Activated T-cell treated with anti-CD3 and anti-CD28 coated beads, Interleukin-2, amount 50 U/mL, for 24 hours (primary cell): ENCODE measurements at places on chromosomes 7 and 10.

DNA sequence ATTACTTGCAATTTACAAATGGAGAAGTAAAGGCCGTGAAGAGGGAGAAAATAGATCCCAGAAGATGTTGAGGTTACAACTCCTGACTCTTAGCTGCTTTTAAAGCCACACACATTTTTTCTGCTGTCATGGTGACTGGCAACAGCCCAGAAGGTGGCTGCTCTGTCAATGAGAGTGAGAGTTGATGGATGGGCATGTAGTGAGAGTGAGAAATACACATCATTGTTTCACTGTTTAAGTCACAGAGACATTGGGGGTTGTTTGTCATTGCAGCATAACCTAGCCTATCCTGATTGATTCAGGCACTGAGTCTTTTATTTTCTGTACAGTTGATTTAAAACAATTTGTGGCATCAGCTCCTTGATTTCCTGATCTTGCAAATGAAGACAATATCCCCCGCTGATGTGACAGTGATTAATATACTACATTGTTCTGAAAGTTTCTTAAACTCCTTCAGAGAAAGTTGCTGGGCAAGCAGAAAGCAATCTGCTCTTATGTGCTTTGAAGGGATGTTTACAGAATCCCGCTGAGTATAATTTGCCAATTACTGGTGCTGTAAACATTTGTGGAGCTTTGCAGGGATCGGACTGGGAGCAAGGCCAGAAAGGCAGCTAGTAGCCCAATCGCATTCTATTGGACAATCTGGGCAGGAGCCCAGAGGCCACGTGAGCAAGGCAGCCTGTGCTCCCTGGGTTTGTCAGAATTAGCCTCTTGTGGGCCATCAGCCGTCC is 229.6 kb downstream of the PRPF18 start:
- DNase-seq, result no peak

DNA sequence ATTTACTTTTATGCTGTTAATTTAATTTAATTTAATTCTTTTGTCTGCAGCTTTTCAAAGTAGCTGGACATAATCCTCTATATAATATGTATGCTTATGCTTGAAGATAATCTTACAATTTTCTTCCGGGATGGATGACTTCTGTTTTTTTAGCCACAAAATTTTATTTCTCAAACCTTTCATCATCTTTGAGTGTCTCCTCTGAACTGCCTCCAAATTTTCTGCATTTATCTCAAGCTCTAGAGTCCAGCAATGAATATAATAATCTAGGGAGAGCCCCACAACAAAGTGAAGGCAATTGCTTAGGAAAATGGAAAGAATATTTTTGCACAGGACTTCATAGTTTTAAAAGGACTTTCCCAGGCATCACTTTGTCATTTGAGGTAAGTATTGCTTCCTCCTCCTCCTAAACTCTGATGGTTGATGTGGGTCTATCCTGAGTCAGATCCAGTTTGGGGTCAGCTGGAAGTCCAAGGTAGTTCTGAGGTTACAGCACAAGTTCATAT is 53.7 kb upstream of the FAM3C start:
- DNase-seq, result no peak

- no peak for DNase-seq
Observed at GRCh38 chr10:120971671-120972070, 120.5 kb downstream of the WDR11 start.

DNA sequence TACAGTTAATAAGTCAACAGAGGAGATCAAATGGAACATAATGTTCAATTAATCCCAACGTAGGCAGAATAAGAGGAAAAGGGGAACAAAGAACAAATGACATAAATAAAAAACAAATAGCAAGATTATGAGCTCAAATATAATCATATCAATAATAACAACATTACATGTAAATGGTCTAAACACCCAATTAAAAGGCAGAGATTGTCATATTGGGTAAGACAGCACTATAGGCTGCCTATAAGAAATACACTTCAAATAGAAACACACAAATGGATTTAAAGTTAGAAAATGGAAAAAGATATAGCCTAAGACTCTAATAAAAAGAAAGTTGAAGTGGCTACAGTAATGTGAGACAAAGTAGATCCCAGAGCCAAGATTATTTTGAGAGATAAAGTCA is 126.4 kb upstream of the PTER start:
- DNase-seq, result no peak

DNA sequence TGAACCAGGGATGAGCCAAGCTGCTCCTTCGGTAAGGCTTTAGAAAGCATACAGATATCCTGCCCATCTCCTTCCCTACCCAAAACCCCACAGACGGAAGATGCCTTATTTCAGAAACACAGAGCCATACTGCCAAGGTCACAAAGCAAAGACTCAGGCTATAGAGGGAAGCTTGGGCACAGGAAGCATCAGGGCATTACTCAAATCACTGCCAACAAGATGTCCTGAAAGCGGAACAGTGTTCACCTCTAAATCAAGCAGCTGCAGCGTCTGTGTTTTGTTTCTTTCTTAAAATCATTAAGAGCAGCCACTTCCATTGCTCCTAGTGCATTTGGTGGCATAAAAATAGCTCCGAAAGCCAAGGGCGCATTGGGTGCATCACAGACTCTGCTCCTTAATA is 307.3 kb downstream of the SORCS1 start:
- no peak for DNase-seq

- DNase-seq, result no peak
Observed at GRCh38 chr10:70066190-70066589, 13.5 kb downstream of the MACROH2A2 start.

GRCh38 chr7:2647594-2648172 is 15.9 kb downstream of the TTYH3 start:
- no peak for DNase-seq

DNA sequence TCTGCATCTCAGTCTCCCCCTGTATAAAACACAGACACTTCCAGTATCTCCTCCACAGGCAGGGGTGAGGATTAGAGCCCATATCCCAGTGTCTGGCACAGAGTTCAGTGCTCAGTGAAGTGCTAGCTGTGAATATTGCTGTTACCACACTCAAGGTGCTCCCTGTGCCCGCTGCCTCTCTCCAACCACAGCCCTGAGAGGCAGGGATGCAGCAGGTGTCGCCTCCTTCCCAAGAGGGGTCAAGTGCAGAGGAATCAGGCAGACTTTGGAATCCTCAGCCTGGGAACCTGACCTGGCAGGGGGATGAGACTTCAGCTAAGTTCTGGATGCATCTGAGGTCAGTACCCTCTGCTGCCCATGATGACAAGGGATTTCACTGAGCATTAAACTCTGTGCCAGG is 163.1 kb downstream of the GFRA1 start:
- no peak for DNase-seq

DNA sequence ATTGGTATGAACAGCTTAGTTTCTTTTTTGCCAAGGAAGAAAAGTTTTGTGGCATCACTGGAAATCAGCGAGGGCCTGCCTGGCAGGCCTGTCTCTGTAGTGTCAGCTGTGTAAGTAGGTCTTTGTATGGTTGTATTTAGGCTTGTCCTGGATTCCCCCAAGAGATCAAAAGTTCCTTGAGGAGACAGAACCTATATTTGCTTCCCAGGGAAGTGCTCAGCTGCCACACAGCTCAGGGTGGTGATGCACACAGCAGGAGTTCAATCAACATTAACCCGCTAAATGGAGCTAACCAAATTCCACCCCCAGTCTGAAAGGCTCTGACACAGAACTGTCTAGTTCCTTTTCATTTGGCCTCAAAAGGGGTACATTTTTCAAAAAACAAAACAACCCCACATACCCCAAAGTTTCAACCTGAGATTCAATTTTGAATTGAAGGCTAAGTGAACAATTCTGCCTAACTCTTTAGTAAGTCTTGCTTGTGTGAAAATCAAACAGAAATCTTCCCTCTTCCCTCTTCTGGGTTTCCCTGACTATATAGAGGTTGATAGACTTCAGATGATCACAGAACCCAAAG is 124.4 kb downstream of the CLEC2L start:
- DNase-seq, result no peak

GRCh38 chr7:43943417-43944187 is 17.4 kb downstream of the UBE2D4 start:
- peak; percentile 15 for DNase-seq

- no peak for DNase-seq
Observed at GRCh38 chr10:100637785-100638184, 102.0 kb downstream of the HIF1AN start.

DNA sequence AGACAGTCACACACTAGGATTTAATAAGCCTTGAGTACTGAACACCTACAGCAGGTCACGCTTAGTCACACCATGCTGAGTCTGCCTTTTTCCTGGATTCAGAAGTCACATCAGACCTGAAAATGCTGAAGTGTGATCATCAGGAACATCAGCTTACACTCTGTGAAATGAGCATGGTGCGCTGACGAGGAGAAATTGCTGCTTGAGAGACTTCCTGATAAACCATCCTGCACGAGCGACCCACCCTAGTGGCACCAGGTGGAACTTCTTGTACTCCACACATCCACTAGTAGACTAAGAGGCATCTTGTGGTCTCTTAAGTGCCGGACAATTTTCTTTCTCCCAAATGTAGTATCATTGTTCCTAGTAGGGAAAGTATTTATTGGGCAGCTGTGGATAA is 51.8 kb upstream of the MRLN start:
- DNase-seq, result no peak

- peak; percentile 77 for DNase-seq
Observed at GRCh38 chr10:96830511-96831199, 1.4 kb upstream of the LCOR start.

GRCh38 chr7:45082831-45083331 is 5.9 kb downstream of the NACAD start:
- DNase-seq, result peak; percentile 26

- DNase-seq, result no peak
Observed at GRCh38 chr7:40658729-40659128, 523.9 kb downstream of the SUGCT start.

- no peak for DNase-seq
Observed at GRCh38 chr7:9691286-9691685, 1257.9 kb downstream of the NXPH1 start.

DNA sequence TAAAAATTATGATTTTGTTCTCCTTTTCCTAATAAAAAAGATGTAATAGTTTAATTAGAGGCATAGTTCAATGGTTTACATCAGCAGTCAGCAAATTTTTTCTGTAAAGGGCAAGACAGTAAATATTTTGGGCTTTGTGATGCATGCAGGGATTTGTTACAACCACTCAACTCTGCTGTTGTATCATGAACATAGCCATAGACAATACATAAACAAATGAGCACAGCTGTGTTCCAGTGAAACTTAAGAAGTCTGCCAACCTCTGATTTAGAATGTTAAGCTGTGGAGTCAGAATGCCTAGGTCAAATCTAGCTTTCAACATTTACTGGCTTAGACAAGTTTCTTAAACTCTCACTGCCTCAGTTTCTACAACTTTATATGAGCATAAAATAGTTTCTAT is 31.6 kb downstream of the ASZ1 start:
- DNase-seq, result no peak

DNA sequence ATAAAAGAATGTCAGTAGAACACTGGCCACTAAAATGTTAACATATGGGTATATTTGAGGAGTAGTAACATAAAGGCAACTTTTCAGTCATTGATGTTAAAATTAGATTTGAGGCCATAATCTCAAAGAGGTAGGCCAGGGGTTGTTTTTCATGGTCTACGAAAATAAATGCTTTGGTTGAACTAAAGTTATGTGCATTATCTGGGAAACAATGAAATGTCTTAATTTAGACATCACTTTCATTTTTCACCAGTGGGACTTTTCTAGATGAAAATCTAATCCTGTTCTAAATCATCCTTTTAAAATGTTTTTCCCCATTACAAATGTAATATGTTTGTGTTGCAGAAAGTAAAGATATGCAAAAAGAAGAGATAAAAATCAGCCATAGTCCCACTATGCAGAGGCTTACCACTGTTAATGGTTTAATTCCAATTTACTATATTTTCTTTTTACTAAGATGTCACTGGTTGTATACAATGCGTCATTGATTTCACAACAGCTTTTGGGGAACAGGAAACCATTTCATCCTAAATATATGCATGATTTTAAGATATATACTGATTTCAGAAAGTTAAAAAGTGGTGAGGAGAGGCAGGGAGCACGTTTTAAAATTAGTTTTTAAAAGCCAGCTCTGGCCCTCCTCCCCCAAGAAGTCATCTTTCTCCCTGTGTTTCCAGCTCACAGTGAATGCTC is 64.3 kb downstream of the ARID5B start:
- no peak for DNase-seq

GRCh38 chr7:33446551-33446950 is 317.2 kb downstream of the BBS9 start:
- DNase-seq, result no peak

DNA sequence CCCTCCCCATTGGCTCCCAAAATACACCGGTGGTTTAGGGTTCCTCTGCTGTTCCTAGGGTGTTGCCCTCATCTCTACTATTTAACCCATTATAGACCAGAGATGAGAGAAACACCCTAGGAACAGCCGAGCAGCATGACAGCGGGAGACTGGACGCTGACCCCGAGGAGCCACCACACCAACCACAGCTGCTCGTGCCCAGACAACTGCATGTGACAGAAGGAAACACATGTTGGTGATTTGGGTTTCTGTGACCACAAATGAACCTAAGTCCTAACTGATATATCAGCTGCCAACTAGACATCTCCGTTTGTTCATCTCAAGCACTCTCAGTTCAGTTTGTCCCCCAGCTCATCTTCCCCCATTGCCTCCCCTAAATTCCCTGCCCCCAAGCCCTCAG is 13.4 kb downstream of the CFAP43 start:
- DNase-seq, result no peak

DNA sequence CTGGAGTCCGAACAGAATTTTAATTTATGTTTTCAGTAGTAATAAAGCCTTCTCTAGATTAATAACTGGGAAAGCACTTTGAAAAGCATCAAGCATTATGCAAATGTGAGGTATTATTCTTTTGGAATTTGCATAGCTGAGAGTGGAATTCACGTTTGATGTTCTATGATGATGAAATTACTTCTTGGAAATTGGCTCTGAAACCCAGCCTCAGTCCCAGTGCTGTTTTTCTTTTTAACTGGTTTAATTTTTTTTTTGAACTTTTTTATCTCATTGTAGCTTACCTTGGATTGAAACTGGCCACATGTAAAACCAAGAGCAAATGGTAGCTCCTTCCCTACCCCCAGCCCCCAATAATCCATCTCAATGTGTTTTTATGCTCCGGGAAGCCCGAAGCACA is 1.2 kb downstream of the TBXAS1 start:
- no peak for DNase-seq

DNA sequence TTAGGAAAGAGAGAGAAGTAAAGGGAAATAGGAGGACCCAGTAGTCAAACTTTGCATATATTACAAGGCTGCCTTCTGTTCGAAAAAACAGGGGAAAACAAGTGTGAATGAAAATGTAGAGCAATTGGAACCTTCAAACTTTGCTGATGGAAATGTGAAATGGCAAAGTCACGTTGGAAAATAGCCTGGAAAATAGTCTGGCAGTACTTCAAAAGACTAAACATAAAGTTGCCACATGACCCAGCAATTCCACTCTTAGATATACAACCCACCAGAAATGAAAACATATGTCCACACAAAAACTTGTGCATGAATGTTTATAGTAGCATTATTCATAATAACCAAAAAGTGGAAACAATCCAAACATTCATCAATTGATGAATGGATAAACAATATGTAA is 78.6 kb upstream of the IFRD1 start:
- no peak for DNase-seq
